ENCODE measurements at places on chromosomes 2 and 18.

DNA sequence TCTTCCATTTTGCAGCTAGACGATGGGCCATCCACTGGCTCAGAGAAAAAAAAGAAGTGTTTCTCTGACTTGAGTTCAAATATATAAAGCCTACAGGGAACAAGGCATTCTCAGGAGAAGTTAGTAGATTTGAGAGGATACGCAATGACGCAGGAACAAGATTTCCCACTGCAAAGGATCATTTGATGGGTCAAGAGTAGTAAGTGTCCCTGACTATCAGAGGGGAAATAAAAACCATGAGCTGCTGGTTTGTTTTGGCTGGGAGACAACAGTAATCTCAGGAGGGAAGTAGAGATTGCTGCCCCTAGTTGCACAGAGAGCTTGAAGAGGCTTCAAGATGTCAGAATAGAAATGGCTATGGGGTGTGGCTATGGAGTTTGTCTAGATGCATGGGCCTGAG, 22.3 kb upstream of the MYO1B start:
- no peak for DNase-seq

DNA sequence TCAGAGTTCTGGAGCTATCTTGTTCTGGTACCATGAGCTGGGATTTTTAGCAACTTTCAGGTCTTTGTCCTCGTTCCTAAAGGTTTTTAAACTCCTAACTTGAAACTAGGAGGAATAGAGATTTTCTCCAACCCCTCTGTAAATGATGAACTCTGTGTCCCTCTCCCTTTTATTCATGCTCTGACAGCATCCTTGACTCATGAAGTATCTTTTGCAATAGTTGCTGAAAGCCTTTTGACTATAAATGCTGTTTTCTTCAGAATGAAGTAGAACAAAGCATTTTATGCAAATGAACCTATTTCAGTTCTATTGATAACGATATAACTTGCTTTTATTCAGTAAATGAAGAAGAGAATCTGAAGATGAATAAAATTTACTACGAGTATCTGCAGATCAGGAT, 17.0 kb upstream of the MAPRE2 start:
- DNase-seq = no peak

- no peak for DNase-seq
Observed at GRCh38 chr2:202608142-202608852, 26.5 kb upstream of the FAM117B start.

GRCh38 chr2:198100346-198100745, 296.0 kb downstream of the PLCL1 start:
- no peak for DNase-seq

GRCh38 chr18:60746491-60746890, 373.9 kb upstream of the MC4R start:
- DNase-seq = no peak

GRCh38 chr2:100584816-100585215, 22.0 kb downstream of the PDCL3 start:
- DNase-seq = no peak

DNA sequence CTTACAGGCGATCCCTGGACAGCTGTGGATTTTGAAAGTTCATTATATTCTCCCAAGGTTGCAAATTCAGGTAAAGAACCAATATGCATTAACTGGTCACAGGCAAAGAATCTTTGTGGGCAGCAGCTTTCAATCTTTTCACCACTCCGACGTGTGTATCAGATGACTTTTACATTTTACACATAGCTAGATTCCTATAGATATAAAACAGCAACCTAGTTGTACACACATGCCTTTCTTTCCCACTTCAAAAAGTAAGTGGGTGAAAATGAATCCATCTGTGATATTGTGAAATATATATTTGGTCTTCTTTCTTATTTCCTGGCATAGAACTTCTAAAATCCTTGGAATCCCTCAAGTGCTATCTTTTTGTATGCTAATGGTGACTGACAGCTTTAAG, 72.5 kb downstream of the SCG2 start:
- DNase-seq = no peak

DNA sequence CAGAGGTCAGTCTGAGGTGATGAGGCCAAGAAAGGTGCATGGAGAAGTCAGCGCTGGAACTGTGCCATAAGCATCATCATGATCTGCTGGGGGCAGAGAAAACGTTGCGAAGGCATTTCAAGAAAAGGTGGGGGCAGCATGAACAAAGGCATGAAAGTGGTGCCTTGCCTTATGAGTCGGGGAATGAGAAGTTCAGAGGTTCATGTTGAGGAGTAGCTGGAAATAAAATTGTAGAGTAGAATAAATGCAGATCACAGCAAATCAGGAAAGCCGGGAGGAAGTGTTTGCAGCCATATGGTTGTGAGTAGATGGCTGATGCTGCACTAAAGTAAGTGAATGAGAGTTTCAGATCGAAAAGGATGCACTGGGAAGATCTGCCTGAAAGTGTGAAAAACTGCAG, 72.1 kb upstream of the ARL5A start:
- no peak for DNase-seq

DNA sequence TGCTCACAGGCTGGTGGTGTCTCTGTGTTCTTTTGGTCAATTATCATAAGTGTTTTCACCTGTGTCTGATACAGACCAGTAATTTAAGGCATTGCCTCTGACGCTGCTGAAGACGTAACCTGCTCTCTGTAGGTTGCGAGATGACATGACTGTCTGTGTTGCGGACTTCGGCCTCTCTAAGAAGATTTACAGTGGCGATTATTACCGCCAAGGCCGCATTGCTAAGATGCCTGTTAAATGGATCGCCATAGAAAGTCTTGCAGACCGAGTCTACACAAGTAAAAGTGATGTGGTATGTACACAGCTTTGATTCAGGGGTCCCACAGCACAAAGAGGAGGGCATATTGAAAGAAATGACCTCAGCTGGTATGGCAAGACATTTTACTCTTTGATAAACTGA, 33.8 kb upstream of the TMEM87B start:
- DNase-seq = no peak

DNA sequence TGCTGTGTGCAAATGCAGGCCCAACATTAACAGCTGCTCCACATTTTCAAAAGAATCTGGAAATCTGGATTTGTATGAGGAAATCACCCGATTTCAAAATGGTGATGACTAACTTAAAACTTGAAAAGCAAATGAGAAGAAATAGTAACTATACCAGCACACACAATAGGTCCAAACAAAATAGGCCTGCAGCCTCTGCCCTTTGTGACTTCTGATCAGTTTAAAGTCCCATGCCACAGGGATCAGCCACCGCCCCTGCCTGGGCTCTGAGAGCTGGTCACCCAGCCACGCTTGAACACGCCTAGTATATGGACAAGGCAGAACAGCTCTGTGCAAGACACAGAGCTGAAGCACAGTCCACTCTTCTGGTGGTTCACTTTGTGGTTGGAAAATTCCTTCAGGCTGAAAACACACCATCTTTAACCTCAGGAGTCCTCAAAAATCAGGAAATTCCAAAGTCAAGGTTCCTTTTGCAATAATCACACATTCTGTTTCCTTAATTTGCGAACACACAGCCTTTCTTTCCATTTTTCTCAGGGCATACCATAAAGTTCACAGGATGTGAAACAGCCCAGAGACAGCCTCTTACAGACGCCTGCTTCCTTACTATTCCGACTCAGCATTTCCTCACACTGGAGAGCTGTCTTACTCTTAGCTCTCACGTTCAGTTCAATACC, 150.1 kb upstream of the RIOK3 start:
- no peak for DNase-seq

- no peak for DNase-seq
Observed at GRCh38 chr18:54086863-54087262, 137.6 kb downstream of the MBD2 start.

- no peak for DNase-seq
Observed at GRCh38 chr18:42176599-42176998, 221.6 kb downstream of the PIK3C3 start.

DNA sequence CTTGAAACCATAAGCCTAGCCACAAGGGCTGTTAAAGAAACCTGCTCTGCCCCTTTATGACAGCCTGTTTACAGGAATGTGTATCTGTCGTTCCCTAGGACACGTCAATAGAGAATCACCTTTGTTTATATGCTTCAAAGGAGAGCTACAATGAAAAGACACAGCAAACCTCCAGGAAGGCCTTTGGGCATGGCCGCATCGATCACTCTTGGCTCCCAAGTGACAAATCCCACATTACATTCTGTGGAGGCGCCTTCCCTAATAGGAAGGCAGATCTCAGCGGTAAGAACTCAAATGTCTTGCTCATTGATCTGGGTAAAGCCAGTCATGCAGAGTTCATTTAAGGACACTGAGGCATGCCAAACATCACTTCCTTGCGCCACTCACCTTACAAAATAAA, 26.5 kb downstream of the KIAA2012 start:
- no peak for DNase-seq

- DNase-seq = no peak
Observed at GRCh38 chr18:57805117-57805516, 2.0 kb upstream of the ATP8B1 start.

- no peak for DNase-seq
Observed at GRCh38 chr18:61470031-61470674, 136.9 kb downstream of the CDH20 start.

- no peak for DNase-seq
Observed at GRCh38 chr18:60249388-60249787, 123.2 kb downstream of the MC4R start.

GRCh38 chr2:126877041-126877440, 21.6 kb upstream of the TEX51 start:
- no peak for DNase-seq

DNA sequence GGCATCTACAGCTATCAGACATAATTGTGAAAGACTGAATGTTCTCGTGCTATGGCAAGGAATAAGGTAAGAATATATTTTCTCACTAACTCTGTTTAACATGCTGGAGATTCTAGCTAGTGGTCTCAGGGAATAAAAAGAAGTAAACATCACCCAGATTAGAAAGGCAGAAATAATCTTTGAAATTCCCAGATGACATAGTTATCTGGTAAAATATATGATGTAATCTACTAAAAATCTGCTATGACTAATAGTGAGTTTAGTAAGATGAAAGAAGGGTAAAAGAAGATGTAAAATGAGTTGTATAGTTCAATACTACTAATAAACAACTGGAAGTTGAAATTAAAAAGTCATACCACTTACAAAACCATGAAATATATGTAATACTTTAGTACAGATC, 134.2 kb downstream of the DSC3 start:
- no peak for DNase-seq

DNA sequence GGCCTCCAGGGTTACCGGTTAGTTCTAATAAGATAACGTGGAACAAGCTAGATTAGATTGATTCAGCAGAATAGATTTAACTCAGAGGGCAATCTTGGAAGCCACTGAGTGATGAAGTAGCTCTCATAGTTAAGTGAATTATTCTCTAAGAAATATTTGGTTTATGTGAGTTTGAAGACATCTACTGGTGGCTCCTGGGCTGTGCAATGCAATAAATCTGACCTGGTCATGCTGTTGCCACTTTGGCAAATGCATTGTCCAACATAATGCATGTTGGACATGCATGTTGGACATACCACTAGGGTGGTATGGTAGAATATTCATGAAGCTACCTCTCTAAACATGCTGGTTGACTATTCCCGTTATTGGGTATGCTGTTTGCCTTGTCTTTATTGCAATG, 493.7 kb upstream of the VRK2 start:
- DNase-seq = no peak

DNA sequence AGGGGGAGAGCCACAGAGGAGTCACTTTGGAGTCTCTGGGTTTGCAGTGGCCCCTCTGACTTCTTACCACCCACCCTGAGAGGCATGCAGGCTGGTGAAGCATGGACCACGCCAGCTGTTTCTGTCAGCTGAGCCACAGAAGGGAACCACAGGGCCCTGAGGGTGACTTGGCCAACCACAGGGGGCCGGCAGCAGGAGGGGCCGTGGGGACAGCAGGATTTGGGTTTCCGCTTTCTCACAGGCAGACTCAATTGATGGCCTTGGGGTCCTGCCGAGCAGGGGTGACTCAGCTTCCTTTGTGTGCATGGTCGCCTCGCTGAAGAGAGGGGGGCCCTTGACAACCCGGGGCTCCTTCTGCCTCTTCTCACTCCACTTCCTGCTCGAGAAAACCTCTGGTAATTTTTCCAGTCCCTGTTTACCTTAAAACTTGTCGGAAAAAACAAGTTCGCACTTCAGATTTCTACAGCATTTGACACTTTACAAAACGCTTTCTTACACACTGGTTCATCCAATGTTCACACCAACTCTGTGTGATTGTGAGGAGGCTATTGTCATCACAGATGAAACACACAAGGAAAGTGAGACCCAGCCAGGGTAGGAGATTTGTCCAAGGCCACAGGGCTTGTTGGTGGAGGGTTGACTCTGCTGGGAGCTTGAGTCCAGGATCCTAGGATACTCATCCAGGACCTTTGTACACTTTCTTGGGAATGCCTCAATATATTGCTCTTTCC, 311.2 kb downstream of the LPIN1 start:
- no peak for DNase-seq

DNA sequence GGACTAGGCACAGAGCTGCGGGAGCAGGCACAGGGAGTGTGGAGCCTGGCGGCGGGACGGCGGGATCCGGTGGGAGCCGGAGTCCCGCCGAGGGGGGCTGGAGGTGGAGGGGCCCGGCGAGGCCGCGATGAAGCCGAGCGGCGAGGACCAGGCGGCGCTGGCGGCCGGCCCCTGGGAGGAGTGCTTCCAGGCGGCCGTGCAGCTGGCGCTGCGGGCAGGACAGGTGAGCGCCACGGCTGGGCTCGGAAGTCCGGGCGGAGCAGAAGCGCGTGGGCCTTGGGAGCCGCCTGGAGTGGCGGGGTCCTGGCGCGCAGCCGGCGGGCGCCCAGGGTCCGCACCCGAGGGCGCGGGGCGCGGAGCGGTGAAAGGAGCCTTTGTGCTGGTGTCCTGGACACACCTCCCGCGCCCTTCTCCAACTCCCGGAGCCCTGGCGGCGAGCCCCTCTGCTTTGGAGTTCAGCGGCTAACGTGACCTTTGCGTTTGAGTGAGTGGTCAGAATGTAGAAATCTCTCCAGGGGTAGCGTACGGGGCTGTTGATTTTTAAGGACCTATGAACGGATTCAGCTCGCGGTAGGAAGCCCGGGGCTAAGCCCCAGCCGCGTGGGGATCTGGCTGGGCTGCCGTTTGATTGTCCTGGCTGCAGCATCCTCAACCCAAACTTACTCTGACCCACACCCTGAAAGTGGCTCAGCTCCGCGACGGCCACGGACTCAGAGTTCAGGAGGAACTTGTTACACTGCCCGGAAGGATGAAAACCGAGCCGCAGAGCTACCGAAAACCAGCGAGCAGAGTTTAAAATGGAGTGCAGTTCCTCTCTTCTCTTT, 448 bp downstream of the IMPA2 start:
- no peak for DNase-seq

Measured in stimulated activated CD4-positive, alpha-beta T cell treated with anti-CD3 and anti-CD28 coated beads, Interleukin-1b, Interleukin-23, amount 100 ng/mL, for 1 hour (primary cell).